ENCODE measurements at places on chromosomes 1 and 21.

DNA sequence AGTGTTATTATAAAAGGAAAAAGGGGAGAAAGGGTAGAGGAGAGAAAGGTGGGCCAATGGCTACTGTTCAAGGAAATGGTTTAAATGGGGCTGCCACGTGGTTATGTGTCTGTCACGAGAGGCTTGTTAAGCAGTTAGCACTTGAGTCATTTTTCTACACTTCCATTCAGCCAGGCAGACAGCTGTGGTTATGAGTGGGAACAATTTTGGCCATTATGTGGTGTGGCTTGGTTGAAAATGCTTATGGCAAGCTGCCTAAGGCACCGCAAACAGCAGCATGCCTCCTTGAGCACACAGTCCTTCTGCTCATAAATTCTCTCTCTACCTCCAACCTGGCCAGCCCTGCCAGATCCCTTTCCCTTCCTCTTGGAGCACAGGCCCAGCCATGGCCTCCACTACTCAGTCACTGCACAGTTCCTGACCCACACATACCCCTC is 3.2 kb upstream of the SRM start:
- no peak for DNase-seq

GRCh38 chr1:75999034-75999433 is 66.8 kb upstream of the ASB17 start:
- no peak for DNase-seq

GRCh38 chr1:245484176-245484575 is 329.4 kb downstream of the KIF26B start:
- DNase-seq = no peak

GRCh38 chr1:6028042-6028850 is 17.4 kb upstream of the KCNAB2 start:
- DNase-seq = no peak

- no peak for DNase-seq
These were observed 153.3 kb upstream of the C8B start for GRCh38 chr1:57118948-57119603.

GRCh38 chr1:83671586-83671985 is 327.3 kb downstream of the TTLL7 start:
- DNase-seq = no peak

GRCh38 chr21:27704567-27705166 is 737.8 kb upstream of the ADAMTS5 start:
- DNase-seq = no peak

DNA sequence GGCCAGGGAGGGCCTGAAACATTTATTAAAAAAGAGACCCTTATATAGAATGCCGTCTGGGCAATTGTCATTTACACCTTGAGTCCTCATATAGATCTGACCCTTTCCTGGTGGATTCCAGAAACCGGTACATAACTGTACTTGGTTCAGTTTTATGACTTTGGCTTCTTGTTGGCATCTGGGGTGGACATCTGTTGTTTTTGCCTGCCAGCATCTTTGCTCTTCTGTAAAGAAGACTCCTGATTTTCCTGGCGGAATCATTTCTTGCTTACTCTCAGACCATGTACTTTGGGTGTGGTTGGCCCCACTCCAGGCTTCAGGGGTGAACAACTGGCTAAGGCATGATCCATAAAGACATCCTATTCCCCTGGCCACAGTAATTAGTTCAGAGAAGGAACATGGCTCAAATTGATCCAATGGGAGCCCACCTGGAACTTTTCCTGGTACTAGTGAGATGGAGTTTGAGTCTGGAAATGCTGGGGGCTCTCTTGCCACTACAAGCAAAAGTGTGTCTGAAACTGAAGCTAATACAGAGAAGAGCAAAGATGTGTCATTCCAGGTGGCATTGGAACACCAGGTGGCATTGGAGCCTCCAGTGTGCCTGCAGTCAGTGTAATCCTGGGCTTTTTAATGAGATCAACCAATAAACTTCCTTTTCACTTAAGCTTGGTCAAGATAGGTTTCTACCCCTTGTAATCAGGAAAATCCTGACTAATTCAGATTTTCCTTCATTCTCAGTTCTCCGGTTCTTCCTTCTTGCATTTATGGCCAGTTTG is 332.5 kb upstream of the CAMK1G start:
- no peak for DNase-seq

DNA sequence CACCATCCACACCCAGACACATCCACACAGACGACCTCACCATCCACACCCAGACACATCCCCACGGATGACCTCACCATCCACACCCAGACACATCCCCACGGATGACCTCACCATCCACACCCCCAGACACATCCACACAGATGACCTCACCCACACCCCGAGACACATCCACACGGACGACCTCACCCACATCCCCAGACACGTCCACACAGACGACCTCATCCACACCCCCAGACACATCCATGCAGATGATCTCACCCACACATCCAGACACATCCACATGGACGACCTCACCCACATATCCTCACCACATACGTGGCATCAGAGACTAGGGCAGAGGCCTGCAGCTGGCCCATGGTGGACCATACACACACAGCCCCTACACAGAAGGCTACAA is 14.7 kb upstream of the FABP3 start:
- no peak for DNase-seq
